ENCODE measurements at places on chromosomes 12 and 14.

- DNase-seq, result no peak
Measured at GRCh38 chr12:12749433-12749832, 32.3 kb downstream of the CDKN1B start.

- DNase-seq, result no peak
Measured at GRCh38 chr12:44611538-44611937, 264.6 kb downstream of the NELL2 start.

DNA sequence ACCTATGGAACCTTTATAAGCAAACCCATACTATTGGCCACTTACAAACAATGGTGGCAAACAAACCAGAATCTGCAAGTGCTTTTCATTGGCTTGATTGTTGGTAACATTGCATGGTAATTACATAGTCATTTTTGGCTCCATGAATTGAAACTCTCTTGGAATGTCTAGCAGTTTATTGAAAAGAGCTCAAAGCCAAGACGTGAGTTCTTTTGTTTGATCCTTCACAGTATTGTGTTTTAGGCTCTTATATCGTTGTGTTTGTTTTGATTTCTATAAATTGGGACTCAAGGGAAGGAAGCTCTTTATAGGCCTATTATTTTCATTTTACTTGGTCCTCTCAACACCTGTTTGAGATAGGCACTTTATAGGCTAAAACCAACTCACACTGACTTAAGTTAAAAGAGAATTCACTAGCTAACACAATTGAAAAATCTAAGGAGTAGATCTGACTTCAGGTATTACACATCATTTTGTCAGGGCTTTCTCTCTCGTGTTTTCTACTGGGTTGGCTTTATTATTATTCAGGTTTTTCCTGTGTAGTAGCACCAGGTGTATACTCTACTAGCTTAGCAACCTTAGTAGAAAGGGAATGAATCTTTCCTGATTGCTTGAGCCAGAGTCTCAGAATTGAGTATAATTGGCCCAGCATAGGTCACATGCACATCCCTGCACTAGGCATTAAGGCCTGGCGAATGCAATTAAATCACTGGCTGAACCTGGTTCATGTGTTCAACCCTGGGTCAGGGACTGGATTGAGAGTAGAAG lies 341.4 kb downstream of the RAD51B start:
- no peak for DNase-seq

GRCh38 chr12:98830657-98831056 lies 185.6 kb downstream of the APAF1 start:
- DNase-seq, result no peak

DNA sequence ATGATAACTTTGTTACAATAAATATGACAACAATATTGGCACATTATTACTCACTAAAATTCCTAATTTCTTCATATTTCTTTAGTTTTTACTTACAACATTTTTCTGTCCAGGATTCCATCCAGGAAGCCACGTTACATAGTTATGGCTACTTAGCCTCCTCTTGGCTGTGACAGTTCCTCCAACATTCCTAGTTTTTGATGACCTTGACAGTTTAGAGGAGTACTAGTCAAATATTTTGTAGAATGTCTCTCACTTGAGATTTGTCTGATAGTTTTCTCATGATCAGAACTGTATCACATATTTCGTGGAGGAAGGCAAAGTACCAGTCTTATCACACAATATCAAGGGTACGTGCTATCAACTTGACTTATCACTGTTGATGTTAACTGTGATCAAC lies 29.8 kb upstream of the LIN7A start:
- no peak for DNase-seq

DNA sequence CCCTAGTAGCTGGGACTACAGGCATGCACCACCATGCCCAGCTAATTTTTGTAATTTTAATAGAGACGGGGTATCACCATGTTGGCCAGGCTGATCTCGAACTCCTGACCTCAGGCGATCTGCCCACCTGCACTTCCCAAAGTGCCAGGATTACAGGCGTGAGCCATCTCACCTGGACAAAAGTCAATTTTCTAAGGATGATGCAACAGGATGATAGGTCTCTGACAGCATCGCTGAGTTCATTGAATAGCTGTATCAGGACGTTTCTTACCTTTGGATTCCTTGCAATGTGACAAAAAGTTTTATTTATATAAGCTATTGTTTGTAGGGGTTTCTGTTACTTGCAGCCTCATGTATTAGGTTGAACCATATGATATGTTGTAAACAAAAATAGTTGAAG lies 55.5 kb upstream of the PCED1B start:
- no peak for DNase-seq

- no peak for DNase-seq
Measured at GRCh38 chr14:70254476-70254961, 65.8 kb upstream of the SLC8A3 start.

GRCh38 chr14:21711360-21711961 lies 37.8 kb upstream of the OR4E1 start:
- DNase-seq, result no peak

- no peak for DNase-seq
Measured at GRCh38 chr12:131561051-131561450, 149.8 kb upstream of the SFSWAP start.

DNA sequence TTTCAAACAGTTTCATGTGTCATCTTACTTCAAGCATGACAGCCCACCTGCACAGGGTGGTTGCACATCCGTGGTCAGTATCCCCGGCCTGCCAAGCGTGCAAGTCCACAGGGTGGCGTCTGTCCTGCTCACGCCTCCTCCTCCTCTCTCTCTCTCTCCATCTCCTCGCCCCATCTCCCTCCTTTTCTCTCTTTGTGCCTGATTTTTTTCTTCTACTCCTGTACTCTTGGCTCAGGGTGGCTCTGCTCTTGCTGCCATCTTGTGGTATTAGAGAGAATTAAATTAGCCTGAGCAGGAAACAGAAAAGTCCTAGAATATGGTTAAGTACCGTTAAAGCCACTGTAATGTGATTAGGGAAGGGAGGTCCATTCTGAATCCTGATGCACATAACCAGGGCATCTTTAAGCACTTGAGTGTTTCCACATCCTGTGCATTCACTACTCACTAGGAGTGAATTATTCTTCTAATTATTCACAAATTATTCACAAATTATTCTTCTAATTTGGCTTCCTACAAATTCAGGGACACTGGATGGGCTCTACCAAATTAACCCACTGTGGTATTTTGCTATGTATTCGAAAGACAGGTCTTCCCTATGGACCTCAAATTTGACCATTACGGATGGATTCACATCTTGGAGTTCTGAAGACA lies 25.5 kb upstream of the DTX1 start:
- no peak for DNase-seq

DNA sequence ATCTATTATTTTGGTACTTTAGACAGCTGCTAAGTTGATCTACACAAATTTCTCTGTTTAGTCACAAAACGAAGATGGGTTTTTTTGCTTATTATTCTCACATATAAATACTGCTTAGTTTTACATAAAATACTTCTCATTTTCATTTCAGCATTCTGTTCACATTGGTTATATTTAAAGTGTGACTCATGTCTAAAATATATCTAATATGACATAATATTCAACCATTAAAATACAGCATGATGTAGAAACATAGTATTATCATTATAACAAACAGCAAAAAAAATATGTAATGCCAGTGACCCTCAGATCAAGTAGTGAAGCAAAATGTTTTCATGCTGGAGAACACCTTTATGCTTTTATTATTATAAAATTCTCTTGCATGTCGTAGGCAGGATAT lies 63.7 kb downstream of the SH2B3 start:
- DNase-seq, result no peak

DNA sequence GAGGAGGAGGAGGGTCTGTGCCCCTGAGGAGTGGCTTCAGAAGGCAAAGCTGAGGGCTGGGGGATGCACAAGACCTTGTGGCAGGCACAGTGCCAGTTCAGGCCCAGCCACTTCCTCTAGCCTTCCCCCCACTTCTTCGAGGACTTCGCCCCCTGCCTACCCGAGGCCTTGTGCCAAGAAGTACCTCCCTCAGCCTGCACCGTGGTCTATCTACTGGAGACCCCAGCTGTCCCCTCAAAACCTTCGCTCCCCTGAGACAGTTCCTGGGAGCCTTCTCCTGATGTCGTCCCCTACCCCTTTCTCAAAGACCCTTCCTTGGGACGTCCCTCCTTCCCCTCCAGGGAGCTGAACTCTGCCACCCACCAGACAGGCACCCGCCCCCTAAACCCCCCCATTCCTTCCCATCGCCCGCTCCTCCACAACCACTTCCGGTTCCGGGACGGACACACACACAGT lies 604 bp downstream of the ZNF384 start:
- DNase-seq, result no peak

DNA sequence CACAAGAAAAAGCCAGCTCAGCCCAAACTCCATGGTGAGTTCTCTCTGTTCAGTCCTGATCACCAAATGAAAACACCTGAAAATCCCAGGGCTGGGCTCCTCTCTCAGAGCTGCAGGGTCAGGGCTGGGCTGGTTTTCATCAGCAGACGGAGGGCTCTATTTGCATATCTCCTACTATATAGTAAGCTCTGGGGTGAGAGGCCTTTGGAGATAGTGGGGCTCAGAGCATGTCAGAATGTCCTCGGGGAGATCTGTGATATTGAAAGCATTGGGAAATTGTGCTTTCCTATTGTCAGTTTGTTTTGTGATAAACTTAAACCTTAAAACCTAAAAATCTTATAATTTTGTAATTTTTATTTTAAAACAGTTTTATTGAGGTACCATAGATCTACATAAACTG lies 742.6 kb downstream of the TMEM121 start:
- DNase-seq, result no peak

DNA sequence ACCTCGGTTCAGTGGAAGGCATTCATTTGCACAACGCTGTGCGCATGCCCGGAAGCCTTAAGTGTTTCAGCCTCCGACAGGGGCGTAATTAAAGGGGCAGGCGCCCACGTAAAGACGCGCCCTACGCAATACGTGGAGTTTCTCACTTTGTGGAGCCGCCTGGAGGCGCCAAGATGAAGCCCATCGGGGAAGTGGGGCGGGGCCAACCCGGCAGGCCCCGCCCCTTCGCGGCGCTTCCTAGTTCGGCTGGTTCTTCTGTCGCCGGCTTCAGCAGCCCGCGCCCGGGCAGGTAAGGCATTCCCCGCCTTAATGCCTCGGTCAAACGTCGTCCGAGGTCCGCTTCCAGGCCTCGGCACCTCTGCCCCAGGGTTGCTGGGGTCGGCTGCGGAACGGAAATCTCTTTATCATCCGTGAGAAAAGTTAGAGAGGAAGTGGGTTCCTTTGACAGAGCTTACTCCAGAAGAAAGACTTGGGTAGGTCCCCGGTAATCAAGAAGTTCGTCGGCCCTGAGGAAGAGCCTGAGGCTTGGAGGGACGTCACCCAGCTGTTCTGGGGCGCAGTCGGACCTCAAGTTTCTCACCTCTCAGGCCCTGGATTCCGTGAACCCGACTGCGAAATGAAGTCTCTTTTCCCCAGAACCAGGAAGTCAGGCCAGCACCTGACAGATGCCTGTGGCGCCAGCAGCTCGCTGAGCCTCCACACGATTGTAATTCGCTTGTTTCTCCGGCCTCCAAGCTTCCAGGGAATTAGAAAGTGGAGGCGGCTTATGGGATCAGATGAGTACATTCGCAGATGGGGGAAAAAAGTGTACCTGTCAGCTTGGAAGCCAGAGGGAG lies at the start of the genes IRAK4 and PUS7L:
TSS of gene IRAK4 (plus strand) at position 224 of the 836 bp plus-strand sequence. CDS start 9,161 bp downstream, outside the sequence.
TSS of gene PUS7L (minus strand) at position 63 of the 836 bp plus-strand sequence. CDS start 3,545 bp downstream, outside the sequence.
- peak; percentile 84 for DNase-seq

DNA sequence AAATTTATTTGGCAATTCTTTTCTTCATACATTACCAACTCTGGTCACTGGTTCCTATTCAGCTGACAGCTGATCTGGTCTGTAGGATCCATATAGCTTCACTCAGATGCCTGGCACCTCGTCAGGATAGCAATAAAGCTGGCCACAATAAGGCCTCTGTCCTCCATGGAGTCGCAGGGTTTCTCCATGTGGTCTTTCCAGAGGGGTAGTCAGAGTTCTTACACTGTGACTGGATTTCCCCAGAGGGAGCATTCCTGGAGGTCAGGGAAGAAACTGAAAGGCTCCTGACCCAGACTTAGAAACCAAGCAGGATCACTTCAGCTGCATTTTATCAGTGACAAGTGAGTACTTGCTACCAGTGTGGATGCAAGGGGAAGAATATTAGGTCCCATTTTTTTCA lies 34.9 kb upstream of the SIX1 start:
- DNase-seq, result no peak

GRCh38 chr12:64911081-64911480 lies 86.6 kb downstream of the TBC1D30 start:
- DNase-seq, result no peak

GRCh38 chr12:116647813-116648212 lies 88.6 kb downstream of the MAP1LC3B2 start:
- DNase-seq, result no peak
